ENCODE measurements at places on chromosomes 2 and 18.

GRCh38 chr2:241001413-241002274 lies 3.2 kb downstream of the SNED1 start:
- DNase-seq, result no peak

DNA sequence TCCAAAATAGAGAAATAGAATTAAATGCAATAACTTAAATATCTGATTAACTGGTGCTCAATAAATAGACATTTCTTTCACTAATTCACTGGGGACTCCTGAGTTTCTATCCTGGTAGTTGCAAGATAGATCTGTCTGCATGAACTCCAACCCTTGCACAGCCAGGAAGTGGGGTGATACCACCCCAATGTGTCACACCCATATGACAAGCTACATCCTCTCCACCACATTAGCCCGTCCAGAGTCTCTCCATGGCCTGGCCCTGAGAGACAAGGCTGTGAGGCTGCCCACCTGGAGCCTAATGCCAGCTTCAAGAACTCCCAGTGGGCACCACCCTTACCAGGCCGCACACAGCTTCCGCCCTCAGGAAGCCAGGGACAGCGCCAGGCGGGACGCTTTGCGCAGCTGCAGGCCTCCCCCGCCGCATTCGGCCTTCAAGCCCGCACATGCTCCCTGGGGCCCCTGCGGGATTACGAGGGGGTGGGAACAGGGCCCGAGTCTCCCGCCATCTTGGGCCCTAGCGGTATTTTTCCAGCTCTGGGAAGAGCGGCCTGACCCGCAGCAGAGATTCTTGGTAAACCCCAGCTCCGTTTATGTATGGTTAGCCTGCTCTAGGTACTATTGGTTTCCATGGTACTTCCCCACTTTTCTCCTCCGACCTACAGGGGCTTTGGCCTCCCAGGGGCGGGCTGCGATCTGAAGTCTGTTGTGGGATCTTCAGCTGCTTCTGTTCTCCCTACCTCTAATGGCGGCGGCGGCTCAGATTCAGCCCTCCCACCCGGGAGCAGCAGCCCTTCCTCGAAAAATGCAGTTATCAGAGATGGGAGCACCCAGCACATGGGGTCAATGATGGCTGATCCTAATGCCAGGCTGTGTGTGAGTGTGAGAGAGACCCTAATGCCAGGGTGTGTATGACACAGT lies at the start of gene TDRD15:
Gene TDRD15 (plus strand): TSS at position 496 of the 921 bp plus-strand sequence. CDS start 13,500 bp downstream, outside the sequence.
- DNase-seq, result no peak

- no peak for DNase-seq
These were observed 73.1 kb upstream of the ZNF521 start for GRCh38 chr18:25425024-25425423.

- DNase-seq, result no peak
These were observed 16.3 kb upstream of the HPCAL1 start for GRCh38 chr2:10286216-10287037.

DNA sequence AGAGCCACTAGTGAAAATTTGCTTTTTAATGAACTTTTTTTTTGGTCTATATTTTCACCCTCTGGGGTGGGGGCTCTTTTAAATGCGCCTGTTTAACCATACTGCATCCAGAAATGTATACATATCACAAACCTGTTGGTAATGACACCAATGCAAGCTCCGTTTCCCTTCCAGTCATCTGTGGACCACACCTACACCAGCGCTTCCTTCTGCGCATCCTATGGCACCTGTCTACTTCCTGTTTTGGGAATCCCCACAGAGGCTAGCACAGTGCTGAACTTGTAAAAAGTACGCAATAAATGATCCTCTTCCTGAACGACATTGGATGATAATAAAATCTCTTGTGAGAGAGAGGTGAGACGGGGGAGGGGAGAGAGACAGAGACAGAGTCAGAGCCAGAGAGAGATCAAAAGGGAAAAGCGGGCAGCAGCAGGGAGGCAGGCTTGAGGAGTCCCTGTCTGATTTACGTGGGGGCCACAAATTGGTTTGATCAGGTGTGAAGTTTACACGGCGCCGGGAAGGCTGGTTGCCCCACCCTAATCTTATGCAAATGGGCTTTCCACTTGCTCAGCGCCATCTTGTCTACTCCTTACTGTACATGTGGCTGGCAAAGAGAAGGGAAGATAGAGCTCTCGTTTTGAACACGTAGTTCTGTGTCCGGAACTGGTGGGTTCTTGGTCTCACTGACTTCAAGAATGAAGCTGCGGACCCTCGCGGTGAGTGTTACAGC lies 38.1 kb upstream of the SLC38A11 start:
- DNase-seq, result no peak

- peak; percentile 80 for DNase-seq
These were observed 17.2 kb upstream of the RPL31 start for GRCh38 chr2:100984892-100985307.

- DNase-seq, result no peak
These were observed 170.0 kb downstream of the CTIF start for GRCh38 chr18:48708807-48709206.

- no peak for DNase-seq
These were observed 536 bp downstream of the PDE1A start for GRCh38 chr2:182426082-182426917.

- no peak for DNase-seq
These were observed 3.3 kb downstream of the KLHL30 start for GRCh38 chr2:238141541-238142318.

- no peak for DNase-seq
These were observed 207.6 kb downstream of the MGAT5 start for GRCh38 chr2:134461511-134461910.

DNA sequence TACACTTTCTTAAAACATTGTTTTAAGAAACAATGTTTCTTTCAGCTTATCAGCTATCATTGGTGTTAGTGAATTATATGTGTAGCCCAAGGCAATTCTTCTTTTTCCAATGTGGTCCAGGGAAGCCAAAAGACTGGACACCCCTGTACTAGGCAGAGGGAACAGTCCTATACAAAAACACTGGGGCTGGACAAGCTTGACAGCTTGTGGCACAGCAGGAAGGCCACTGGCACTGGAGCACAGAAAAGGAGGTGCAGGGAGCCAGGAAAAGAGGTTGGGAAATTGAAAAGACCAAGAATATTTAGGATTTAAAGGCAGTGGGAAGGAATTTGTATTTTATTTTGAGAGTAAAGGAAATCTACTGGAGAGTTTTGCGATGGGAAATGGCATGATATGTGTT lies 47.7 kb downstream of the SRD5A2 start:
- DNase-seq, result no peak

- no peak for DNase-seq
These were observed 161.9 kb downstream of the SUCLG1 start for GRCh38 chr2:84297155-84297554.

GRCh38 chr2:24739354-24740025 lies 53.7 kb downstream of the PTRHD1 start:
- no peak for DNase-seq

DNA sequence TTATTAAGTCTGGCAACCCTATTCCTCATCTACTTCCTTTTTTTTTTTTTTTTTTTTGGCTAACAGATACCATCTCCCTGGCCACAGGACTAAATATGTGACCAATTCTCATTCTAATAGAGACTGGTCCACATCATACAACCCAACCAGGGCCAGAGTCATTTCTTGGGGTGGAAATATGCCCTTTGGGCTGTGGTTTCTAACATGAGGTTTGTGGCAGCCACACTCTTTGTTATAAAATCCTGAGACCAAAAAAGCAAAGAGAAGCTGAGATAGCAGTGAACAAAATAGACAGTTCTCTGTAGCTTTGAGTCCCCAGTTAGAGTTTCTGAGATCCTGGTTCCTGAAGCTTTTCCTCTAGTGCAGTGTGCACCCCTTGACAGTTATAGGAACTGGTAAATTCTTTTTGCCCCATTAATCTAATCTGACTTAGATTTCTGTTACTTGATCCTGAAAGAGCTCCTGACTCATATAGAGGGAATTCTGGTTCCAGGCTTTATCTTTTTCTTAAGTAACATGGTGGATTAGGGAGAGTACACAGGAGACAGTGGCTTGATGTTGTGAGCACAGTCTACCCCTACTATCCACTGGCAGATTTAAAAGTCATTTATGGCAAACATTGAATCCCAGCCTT lies 86.8 kb downstream of the MAIP1 start:
- DNase-seq, result no peak

- no peak for DNase-seq
These were observed 6.7 kb downstream of the ZNF407 start for GRCh38 chr18:74604361-74604760.

GRCh38 chr18:64806691-64807090 lies 657.8 kb upstream of the LINC00305 start:
- DNase-seq, result no peak

GRCh38 chr18:62339106-62339988 lies 14.2 kb downstream of the TNFRSF11A start:
- no peak for DNase-seq

GRCh38 chr2:182548031-182548950 lies 121.5 kb upstream of the PDE1A start:
- DNase-seq, result no peak

DNA sequence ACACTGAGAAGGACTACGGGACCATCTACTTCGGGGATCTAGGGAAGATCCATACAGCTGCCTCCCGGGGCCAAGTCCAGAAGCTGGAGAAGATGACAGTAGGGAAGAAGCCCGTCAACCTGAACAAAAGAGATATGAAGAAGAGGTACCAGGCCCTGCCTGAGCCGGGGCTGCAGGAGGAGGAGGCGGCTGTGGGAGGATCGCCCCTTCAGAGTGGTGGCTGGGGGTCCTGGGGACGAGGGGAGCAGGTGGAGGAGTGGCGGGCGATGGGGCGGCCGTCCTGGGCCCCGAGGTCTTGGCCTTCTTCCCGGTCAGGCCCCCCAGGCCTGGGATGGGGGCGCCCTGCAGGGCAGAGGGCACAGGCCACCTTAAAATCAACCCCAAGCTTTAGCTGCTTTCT lies 524 bp downstream of the ANKRD30B start:
- DNase-seq, result no peak

DNA sequence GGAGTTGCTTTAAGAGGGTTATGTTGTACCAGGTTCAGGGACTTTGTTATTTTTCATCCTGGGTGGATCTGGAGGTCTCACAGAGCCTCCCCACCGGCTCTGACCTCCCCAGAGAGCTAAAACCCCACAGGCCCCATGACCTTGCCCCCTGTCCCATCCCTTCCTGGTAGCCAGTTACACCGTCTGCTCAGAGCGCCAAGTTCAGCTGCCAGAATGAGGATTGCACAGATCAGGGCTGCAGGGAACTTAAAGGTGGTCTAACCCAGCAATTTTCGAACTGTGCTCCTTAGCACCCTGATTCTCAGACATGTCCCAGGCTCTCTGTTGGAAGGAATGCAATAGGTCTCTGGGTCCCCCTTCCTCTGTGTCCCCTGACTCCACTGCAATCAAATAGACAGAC lies 32.1 kb downstream of the ATOH8 start:
- DNase-seq, result no peak

DNA sequence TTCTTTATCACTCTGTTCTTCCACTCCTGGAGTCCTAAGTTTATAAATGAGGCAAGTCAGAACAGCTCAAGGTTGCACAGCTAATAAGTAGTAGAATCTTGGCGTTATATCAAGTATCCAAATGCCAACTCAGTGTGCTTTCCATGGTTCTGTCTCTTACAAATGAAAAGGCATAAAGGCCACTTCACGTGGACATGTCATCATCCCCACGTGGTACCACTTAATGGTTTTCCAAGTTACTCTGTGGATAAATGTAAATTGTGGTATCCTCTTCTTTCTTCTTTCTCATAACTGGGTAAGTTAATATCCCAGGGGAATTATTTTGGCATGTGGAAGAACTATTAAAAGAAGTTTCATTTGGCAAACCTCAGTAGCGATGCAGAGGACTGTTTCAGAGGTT lies 131.5 kb upstream of the L3MBTL4 start:
- no peak for DNase-seq

DNA sequence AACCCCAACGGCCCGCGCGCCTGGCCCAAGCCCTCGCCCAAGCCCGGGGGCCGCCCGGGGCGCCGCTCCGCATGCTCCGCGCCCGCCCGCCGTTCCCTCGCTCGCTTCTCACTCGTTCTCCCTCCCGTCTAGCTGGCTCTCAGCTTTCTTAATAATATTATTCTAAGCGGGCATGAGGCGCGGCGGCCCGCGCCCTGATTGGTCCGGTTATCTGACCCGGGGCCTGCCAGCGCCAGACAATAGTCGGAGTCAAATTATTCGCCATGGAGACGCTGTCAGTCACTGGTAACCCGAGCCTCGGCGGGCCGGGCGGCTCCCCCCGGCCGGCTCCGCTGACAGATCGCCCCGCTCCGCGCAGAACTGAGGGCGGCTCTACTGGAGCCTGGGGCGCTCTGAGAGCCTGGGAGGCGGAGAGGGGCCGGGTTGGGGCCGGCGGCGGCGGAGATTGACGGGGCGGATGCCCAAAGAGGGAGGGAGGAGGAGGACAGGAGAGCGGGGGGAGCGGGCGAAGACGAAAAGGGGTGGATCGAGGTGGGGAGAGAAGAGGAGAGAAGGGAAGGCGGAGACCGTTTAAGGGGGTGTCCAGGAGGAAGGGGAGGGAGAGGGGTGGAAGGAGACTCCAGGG lies at the start of gene SIX2:
Gene SIX2 (minus strand): TSS at position 150 of the 625 bp plus-strand sequence. CDS start 342 bp downstream, outside the sequence.
- DNase-seq, result peak; percentile 99

DNA sequence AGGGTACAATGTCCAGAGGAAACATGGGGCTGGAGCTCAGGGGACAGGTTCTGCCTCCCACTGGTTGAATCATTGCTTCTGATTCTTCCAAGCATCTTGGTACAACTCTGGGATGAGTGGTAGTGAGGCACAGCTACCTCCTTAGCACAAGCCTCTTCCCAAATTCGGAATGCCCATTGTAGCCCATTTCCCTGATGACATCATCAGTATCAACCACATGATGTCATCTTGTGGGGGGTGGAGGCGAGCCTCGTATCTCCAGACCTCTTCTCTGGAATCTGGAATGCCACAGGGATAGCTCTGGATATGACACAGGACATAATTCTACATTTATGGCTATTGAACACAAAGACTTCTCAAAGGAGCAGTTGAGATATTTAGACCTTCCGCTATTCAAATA lies 715.2 kb downstream of the RNF144A start:
- no peak for DNase-seq

DNA sequence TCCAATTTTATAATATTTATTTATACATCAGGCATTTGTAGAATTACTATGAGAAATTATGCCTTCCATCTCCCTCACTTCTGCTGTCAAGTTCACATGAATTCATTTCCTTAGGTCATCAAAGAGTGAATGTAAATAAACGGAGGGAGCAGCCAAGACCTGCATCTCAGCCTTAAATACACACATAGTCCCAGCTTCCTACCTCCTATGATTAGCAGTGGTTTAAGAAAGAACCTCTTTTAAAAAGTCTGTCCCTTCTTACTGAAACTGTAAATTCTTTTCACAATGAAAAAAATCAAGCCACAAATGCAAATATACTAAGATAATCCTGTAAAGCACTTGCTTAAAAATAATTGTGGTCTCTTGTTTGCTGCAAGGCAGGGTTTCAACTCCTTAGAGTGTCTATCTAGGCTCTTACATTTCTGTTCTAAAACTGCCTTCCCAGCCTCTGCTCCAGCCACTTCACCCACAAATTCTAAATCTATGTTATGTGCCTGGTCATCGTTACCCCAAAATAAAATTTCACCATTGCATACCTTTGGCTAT lies 532.7 kb upstream of the FSHR start:
- no peak for DNase-seq

DNA sequence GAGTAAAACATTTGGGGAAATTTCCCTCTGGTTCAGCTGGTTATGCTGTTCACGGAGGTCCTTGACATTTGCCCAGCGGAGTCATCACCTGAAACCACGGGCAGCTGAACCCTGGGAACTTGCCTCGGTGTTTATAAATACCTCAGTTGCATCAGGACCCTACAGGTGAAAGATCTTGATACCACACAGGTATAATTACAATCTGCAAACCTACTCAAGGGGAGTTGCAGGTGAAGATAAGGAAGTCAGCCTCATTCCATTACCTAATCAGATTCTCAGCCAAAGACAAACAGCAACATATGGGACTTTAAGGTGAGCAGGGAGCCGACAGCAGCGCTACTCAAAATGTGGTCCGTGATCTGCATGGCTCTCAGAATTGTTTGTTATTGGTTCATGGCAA lies 37.0 kb upstream of the ATIC start:
- no peak for DNase-seq

All from HuH-7.5 (cell line).